ENCODE measurements at places on chromosomes 2 and 18.

GRCh38 chr18:79614211-79614955 is 65.2 kb upstream of the CTDP1 start:
- no peak for DNase-seq

GRCh38 chr2:108324531-108325255 is 36.0 kb downstream of the SULT1C2 start:
- DNase-seq = no peak

- no peak for DNase-seq
Measured at GRCh38 chr2:120243211-120243610, 9.4 kb upstream of the RALB start.

DNA sequence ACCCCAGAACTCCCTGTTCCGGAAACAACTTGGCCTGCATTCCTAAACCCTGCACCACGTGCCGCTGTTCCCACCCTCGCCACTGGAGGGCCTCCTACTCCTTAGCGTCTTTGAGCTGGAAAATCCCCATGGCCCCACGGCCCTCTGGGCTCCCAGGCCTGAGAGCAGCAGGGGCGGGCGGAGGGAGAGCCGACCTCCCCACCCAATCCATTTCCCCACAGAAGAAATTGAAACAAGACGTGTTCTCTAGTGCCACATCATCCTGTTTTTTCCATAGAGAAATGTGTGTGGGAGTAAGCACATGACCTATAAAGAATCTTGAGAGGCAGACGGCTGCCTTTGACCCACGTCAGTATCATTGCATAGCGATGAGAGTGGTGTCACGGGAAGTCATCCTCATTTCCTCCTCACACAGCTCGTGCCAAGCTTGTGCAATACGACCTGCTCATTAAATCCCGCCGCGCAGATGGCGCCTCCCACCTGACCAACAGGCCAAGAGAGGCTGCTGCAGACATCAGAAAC is 79.2 kb downstream of the LAMA1 start:
- DNase-seq = peak; percentile 89

GRCh38 chr2:42587526-42588117 is 19.2 kb downstream of the MTA3 start:
- DNase-seq = no peak

DNA sequence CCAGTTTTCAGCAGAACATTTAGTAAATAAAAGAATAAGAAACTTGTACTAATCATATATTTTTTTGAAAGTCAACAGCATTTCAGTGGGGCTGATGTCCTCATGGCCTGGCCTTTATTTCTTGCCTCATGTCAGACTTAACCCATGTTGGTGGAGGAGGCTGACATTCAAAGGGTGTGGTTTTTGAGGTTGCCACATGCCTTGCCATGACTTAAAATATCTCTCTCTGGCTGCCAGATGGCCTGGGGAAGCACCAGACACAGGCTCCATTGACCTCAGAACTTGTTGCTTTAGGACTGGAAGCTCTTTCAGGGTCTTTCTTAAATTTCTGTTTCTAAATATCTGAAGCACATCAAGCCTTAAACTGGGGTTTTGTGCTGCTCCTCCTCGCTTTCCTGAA is 32.5 kb upstream of the CD28 start:
- no peak for DNase-seq

DNA sequence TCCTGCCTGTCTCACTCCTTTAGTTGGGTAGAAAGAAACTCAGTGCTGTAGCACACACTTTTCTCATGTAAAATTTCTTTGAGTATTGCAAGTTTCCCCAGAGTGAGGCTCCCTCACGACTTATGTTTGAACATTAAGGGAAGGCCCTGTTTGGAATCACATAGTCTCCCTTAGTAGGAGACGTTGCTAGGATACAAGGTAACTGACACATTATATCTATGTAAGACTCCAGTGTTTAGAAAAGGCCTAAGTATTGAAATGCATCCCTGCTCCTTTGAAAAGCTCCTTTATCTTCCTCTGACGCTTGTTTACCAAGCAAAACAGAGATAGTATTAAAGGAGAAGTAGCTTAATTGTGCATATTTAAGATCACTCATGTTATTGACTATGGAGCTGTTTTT is 248.2 kb downstream of the PHLPP1 start:
- DNase-seq = no peak

DNA sequence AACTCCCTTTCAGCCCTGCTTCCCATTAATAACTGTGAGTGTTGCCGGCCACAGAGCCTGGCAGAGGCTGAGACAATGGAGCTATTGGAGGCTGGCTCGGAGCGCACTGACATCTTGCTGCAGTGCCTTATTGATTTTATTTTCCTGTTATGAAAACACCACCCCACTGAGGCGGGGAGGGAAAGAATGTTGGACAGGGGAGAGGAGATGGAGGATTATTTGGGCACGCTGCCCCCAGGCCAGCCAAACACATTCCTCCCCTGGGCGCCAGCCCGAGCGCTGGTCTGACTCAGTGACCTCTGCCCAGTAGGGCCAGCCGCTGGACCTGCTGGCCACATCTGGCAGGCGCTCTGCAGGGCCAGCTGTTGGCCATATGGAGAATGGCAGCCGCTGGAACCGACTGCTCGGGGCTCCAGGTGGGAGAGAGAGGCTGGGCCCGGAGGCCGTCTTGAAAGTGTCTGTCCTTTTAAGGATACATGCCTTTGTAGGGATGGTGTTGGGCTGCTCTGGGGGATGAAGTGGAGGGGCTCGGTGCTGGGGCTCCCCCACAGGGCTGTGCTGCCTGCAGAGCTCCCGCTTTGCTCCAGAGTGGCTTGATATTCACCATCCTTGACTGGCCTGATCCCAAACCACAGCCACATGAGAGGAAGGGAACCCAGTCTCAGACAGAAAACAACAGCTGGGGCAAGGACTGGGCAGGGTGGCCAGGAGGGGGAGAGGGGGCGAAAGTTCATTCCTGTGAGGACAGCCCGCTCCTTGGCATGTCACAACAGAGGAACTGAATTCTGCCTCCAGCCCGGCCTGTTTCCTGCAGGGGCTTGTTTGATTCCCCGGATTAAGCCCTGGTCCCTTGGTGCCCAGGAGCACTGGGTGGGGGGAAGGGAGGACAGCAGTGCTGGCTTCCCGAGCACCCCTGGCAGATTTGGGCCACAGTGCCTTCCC is 179.0 kb downstream of the KLHL29 start:
- peak; percentile 28 for DNase-seq

GRCh38 chr2:15521641-15522181 is 39.4 kb downstream of the NBAS start:
- no peak for DNase-seq

DNA sequence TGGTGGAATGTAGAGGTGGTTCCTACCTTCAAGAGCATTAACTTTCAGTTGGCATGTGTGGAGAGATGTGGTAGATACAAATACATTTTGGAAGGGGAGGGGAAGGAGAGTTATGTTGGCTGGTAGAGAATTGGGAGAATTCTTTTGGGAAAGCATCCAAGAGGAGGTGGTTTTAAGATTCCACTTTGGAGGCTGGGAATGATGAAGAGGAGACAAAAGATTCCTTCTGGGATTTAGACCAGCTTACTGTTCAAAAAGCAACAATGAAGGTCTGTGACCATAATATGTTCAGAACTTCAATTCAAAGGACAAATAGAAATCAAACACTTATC is 120.8 kb upstream of the FOSL2 start:
- DNase-seq = no peak

DNA sequence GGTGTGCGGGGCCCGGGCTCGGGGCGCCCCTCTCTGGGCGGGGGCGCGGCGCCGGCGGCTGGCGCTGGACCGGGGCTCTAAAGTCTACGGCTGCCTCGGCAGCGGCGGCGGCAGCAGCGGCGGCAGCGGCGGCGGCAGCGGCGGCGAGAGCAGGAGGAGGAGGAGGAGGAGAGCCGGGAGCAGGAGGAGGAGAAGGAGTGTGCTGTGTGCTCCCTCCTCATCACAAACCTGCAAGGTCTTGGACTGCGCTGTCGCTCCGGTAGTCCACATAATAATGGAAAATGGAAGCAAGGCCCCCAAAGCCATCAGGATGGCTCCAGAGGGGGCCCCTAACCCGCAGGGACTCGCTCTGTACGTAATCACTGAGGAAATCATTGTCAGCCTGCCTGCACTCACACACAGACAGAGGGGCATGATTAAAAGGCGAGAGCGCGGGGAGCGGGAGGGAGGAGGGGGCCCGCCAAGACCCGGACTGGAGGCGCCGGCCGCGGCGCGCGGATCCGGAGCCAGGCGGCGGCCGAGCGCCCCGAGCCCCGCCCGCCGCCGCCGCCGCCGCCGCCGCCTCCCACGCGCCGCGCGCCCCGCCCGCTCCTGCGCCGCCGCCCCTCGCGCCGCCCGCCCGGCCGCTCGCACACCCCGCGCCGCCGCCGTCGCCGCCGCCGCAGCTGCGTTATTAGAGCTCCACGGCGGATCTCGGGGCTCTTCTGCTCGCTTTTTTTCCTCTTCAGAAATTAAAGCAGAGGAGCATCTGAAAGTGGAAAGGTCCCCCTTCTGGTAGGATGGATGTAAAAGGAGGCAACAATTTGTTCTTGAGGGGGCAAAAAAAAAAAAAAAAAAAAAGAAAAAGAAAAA is at the start of gene ZNF521:
Gene ZNF521 (minus strand): TSS at position 390 of the 852 bp plus-strand sequence. CDS start 1,220 bp downstream, outside the sequence.
- peak; percentile 69 for DNase-seq

DNA sequence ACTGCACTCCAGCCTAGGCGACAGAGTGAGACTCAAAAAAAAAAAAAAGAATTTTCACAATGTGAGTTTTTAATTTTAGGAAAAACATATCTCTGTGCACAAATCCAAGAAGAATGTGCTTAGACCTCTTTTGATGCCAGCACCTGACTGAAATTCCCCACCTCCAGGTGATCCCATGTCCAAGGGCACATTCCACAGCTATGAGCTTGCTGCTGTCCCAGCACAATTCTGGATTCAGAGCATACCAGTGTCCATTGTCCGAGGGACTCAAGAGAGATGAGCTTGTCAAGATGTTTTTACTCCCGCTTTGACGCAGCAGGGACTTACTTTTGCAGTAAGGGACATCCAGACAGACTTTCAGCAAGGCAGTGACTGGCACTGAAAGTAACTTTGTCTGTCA is 489.1 kb upstream of the ACVR2A start:
- DNase-seq = no peak

GRCh38 chr2:168096158-168096557 is 151.2 kb downstream of the STK39 start:
- no peak for DNase-seq
